Mammary microvascular endothelial cell (primary cell): ENCODE measurements at places on chromosomes 11 and 22. TPM values are rescaled to one million over a fixed set of nuclear protein-coding genes. Genes with fewer than 3 reads are reported as not detected.

Gene GP1BB
- total RNA-seq = 1.0 and 3.7 TPM in 2 replicates

Gene DSCAML1
- not detected in 2 replicates for total RNA-seq

Gene PNPLA2
- 20.4 and 22.6 TPM in 2 replicates for total RNA-seq

Gene SYT8
- not detected in 2 replicates for total RNA-seq

Gene OR4C6
- total RNA-seq = not detected in 2 replicates

Gene NKAPD1
- total RNA-seq = 8.3 and 9.2 TPM in 2 replicates

Gene POU2F3
- 0.10 TPM in 1 of 2 replicates, not detected in the other for total RNA-seq

Gene MYO7A
- 0.69 and 0.80 TPM in 2 replicates for total RNA-seq

Gene BIK
- 0.39 and 0.53 TPM in 2 replicates for total RNA-seq

Gene LGALS12
- total RNA-seq = not detected in 2 replicates

Gene KCNJ4
- not detected in 2 replicates for total RNA-seq
